GM12891 (cell line): ENCODE measurements at places on chromosomes 3 and 15.

DNA sequence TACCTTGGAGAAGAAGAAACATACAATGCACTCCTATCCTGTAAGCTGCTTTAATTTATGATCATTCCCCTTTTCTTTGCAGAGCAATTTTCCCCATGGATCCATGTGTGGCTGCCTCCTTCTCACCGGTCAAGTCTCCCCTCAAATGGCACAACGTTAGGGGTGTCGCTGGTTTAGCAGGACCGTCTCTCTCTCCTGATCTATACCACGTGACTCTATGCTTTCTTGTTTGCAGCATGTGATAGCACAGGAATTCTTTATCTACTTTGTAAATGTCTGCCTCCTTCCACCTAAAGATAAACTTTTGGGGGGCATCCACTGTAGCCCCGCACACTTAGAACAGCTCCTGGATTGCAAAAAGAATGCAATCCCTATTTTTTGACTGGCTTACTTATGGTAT lies 506.0 kb downstream of the MAGI1 start:
- DNase-seq = no peak

DNA sequence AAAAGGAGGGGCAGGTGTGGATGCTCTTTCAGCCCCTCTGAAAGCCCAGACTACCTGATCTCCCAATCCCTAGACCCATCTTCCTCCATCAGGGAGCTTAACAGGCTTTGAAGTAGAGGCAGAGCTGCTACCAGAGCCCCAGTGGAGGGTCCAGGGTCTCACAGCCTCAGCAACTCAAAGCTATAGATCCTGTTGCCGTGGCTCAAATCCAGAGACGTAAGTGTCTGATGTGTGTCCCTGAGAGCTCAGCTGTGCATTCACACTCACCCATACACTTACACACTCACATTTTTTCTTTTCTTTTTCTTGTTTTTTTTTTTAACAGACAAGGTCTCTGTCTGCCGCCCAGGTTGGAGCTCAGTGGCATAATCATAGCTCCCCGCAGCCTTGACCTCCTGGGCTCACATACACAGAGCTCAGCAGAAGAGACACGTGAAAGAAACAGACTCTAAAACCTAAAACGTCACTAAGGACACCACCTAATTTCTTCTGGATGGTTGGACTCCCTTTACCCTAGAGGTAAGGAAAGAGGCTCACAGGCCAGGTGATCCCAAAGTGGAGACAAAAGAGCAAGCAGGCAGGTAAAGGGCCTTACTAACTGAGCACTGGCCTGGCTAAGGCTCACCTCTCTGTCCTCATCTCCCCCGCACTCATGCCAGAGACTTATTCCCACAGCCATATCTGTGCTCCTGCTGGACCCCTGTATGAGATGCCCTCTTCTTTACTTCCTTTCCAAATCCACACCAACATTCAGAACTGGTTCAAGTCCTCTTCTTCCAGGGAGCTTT lies 80.7 kb downstream of the SCN11A start:
- DNase-seq = no peak

DNA sequence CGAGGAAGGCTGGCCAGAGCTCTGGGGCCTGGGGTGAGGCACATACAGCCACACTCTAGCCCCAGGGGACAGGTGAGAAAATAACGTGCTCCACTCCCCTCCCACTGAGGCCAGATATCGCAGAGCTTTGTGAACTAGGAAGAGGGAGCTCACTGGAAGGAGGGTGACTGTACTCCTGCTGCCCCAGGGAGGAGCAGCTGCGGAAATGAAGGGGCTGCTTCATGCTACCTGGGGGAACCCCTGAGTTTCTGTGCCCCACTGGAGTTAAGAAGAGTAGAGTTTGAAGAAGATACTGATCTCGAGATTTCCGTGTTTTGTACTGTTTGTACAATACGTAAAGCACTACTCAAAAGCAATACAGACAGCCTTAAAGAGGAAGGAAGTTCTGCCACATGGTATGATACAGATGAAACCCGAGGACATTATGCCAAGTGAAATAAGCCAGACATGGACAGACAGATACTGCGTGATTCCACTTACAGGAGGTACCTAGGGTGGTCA lies 44.6 kb downstream of the CMTM6 start:
- no peak for DNase-seq

DNA sequence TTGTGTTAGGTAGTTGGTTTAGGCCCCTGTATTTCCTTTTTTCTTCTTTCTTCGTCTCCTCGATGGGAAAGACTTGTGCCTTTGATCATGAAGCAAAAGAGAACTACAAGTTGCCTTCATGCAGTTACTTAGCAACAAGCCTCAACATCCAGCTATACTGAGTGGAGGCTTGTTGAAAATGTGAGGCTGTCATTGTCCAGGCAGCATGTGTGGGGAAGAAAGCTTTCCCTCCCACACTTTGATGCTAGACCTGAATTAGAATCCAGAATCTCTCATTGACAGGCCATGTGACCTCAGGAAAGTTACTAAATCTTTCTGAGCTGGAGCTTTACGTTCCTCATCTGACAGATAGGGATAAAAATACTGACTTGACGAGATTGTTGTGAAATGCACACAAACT lies 23.7 kb downstream of the IFT122 start:
- DNase-seq = no peak

DNA sequence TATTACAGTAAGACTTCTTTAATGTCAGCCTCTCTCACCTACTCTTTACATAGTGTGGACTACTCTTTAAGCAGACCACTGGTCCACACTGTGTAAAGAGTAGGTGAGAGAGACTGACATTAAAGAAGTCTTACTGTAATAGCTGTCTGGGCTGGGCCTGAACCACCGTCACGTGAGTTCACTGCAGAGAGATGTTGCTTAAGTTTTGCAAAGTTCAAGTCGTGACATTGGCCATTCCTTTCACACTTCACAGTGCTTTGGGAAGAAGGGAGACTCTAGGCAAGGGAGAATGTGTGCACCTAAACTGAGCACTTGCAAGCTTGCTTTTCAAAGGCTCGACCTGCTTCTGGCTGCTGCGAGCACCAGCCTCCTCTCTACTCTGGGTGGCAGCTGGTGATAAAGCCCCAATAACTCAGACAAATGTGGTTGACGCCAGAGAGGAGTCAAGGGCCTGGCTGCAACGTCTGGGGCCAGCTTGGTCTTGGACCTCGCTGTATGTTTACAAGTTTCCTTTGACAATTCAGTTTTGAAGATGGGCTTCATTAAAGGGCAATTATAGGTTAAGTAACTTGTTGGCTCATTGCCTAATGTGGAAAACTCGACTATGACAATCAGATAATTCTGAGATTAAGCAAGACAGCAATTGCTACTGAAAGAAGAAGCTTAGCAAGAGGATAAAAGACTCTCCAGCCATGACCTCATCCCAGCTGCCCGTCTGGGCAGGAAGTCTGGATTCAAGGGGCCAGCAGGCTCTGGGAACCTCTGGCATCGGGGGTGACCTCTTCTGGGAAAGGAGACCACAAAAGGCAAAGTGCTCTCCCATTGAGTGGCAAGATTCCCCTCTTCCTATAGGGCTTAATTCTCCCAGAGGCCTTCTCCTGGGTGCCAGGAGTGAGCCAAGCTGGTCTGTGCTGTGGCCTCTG lies 242.1 kb upstream of the TLE3 start:
- no peak for DNase-seq

DNA sequence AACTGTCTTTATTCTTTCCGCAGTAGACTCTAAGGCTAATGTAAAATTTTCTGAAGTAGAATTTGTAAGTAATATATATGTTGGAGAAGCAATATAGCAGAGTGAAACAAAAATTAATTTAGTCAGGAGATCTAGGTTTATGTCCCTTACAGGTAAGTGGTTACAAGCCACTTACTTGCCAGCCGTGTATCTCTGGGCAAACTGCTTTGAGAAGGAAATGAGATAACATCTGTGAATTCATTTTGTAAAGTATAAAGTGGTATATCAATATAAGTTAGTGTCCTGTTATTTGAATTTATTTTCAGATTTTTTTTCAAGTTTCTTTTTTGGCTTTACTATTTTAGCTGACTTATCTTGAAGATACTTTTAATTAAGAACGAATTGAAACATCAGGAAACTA lies 5.5 kb downstream of the DAZL start:
- DNase-seq = no peak

DNA sequence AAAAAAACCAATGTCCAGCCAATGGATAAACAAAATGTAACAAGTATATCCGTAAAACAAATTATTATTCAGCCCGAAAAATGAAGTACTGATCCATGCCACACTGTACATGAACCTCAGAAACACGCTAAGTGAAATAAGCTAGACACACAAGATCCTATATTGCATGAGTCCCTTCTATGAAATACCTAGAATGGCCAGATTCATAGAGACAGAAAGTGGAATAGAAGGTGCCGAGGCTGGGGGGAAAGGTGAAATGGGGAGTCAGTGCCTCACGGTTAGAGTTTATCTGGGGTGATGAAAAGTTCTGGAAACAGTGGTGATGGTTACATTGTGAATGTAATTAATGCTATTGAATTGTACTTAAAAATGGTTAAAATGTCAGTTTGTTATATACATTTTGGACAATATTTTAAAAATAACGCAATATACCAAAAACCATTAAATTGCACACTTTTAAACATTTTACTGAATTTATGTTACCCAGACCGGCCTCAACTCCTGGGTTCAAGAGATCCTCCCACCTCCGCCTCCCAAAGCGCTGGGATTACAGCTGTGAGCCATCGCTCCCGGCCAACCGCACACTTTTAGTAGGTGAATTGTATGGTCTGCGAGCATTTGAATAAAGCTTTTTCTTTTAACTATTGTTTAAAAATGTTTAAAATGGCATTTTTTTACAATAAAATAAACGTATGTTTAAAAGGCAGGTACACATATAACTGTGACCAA lies 2.1 kb downstream of the RNF168 start:
- no peak for DNase-seq

- no peak for DNase-seq
These were observed 2.9 kb downstream of the TPM1 start for GRCh38 chr15:63045465-63045840.

GRCh38 chr3:24043985-24044384 lies 98.9 kb downstream of the NR1D2 start:
- no peak for DNase-seq

GRCh38 chr3:21067031-21067813 lies 683.8 kb downstream of the ZNF385D start:
- no peak for DNase-seq

DNA sequence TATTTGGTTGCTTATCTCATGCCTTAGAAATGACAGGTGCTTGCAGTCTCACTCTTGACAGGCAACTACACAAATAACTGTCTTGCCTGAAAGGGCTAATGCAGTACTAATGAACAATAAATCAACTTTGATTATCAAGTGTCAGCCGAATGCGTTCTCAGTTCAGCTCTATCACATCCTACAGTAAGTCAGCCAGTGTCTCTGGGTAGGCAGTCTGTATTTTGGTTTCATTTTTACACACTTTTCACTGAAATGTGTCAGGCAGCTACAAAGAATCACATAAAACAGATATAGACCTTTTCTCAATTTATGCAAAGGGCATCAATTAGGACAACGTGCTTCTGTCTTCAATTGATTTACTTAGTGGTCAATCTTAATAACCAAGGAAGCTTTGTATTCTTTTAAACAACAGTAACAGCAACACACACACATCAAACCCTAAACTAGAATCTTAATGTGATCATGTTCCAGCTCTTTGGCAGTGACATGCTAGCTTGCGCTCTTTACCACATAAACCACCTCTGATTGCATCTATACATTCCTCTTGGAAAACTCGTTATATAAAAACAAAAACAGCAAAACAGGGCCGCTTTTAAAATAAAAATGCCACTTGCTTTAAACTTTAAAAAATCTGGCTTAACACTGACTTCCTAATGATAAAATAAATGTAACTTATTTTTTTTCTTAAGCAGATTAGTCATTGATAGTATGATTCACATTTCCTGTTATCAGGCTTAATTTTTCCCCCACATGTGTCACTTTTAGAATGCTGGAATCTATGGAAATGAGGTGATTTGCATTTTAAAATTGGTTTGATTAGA lies 520.4 kb downstream of the FOXP1 start:
- DNase-seq = no peak

- DNase-seq = no peak
These were observed 10.2 kb downstream of the C3orf20 start for GRCh38 chr3:14685179-14685578.

GRCh38 chr15:42228036-42228435 lies 19.9 kb upstream of the VPS39 start:
- DNase-seq = no peak

DNA sequence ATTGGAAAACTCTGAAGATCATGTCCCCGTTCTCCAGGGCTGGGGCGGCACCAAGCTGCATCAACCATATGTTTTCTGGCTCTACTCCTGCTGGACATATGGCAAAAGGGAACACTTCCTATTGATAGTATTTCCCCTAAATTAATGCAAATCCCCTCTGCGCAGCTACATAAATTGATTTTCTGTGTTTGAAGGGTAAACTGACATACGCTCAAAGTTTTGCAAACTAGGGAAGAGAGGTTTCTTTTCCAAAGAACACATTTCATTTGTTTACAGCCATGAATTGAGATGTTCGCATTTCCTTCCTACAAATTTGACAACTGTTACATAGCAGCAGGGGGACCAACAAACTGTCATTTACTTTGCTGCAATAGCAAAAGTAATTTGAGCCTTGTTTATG lies 35.9 kb downstream of the CTXND1 start:
- DNase-seq = no peak

- DNase-seq = no peak
These were observed 11.7 kb downstream of the SUCLG2 start for GRCh38 chr3:67642734-67643133.

- no peak for DNase-seq
These were observed 30.1 kb upstream of the XIRP1 start for GRCh38 chr3:39222462-39222861.

- DNase-seq = no peak
These were observed 12.5 kb downstream of the DPH6 start for GRCh38 chr15:35533130-35534110.
